ENCODE measurements at places on chromosomes 13 and 19.

GRCh38 chr13:104473936-104474335 is 1407.7 kb upstream of the SLC10A2 start:
- DNase-seq: no peak

- no peak for DNase-seq
Observed at GRCh38 chr13:46638262-46638661, 85.3 kb downstream of the LRCH1 start.

- DNase-seq: no peak
Observed at GRCh38 chr19:35862528-35862927, 5.8 kb downstream of the KIRREL2 start.

- DNase-seq: no peak
Observed at GRCh38 chr19:50924586-50924985, 13.4 kb upstream of the KLK4 start.

GRCh38 chr13:22148187-22148586 is 477.3 kb downstream of the FGF9 start:
- no peak for DNase-seq

- DNase-seq: no peak
Observed at GRCh38 chr19:38653028-38653571, 5.7 kb downstream of the ACTN4 start.

- DNase-seq: no peak
Observed at GRCh38 chr19:3578390-3578789, 5.6 kb downstream of the HMG20B start.

GRCh38 chr19:50823389-50824042 is at the start of gene KLK1:
Gene KLK1, minus strand, starts transcription at chr19:50823787. Its CDS starts 39 bp downstream, at chr19:50823748.
- no peak for DNase-seq

- no peak for DNase-seq
Observed at GRCh38 chr19:52963247-52963618, 552 bp upstream of the ZNF816 start.

- no peak for DNase-seq
Observed at GRCh38 chr19:33507021-33507956, 14.3 kb downstream of the PEPD start.

GRCh38 chr13:88649855-88650254 is 978.7 kb downstream of the SLITRK5 start:
- no peak for DNase-seq

DNA sequence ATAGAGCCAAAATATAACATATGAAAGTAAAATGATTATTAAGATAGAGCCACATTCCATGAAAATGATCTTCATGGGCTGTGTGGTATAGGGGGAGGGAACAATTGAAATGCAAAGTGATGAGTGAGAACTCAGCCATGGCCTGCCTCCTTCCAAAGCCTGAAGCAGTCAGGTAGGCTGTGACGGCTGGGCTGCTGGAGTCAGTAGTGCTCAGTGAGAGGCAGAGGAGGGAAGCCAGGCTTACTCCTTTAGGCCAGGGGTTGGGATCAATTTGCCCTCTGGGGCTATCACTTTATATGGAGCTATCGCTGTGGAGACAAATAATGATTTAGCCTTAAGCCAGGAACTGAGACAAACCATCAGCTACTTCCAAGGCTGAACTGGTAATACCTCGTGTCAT is 654.9 kb downstream of the FGF9 start:
- DNase-seq: no peak

- DNase-seq: peak; percentile 64
Observed at GRCh38 chr19:54517483-54517882, 14.9 kb downstream of the LAIR2 start.

GRCh38 chr19:42150911-42151361 is 18.7 kb upstream of the POU2F2 start:
- DNase-seq: no peak

DNA sequence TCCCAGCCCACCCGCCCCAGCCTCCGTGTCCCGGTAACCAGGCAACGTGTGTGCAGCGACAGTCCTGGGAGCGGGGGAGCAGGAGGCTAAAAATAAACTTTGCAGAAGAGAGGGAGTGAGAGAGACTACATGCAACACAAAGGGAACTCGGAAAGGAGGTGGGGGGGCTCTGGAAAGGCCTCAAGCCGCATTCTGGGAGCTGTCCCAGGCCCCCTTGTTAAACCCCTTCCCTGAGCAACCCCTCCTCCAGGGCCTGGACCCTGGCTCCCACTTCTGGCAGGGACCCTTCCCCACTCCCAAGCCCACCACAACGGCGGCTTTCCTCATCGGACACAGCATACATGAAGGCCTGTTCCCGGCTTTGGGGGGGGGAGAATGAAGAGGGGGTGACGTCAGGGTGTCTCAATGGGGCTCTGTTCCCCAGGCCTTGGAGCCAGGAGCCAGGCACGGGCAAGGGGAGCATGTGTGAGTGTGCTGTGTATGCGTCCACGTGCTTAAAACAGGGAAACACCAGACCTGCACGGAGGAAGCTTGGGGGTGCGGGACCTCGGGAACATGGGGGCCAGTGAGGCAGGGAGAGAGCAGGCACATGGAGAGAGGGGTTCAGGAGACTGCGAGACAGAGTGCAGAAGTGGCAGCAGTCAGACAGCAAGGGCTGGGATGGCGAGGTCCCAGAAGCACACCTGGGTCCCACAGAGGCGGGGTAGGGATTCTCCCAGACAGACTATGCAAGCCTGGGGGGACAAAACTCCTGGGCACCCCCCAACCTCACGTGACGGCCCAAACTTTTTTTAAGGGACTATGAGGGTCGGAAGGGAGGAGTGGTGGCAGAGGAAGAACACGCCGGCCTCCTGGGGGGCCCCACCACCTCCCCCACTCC is 2.3 kb downstream of the ERF start:
- DNase-seq: no peak

- no peak for DNase-seq
Observed at GRCh38 chr19:29777781-29778309, 33.9 kb upstream of the CCNE1 start.

- no peak for DNase-seq
Observed at GRCh38 chr19:6442087-6442688, 8.6 kb upstream of the SLC25A41 start.

DNA sequence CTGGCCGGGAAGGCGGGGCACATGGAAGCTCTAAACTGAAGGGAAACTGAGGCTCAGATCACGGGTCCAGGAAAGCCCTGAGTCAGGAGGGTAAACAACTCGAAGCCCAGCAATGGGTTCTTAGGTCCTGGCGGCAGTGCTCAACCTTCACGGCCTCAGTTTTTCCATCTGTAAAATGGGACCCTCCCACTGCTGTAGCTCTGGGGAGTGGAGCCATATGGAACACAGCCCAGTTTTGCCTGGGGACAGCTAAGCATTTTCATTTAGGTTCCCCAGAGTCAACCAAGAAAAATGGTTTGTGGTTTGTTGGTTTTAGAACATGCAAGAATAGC is 30.4 kb downstream of the CEBPG start:
- DNase-seq: no peak

DNA sequence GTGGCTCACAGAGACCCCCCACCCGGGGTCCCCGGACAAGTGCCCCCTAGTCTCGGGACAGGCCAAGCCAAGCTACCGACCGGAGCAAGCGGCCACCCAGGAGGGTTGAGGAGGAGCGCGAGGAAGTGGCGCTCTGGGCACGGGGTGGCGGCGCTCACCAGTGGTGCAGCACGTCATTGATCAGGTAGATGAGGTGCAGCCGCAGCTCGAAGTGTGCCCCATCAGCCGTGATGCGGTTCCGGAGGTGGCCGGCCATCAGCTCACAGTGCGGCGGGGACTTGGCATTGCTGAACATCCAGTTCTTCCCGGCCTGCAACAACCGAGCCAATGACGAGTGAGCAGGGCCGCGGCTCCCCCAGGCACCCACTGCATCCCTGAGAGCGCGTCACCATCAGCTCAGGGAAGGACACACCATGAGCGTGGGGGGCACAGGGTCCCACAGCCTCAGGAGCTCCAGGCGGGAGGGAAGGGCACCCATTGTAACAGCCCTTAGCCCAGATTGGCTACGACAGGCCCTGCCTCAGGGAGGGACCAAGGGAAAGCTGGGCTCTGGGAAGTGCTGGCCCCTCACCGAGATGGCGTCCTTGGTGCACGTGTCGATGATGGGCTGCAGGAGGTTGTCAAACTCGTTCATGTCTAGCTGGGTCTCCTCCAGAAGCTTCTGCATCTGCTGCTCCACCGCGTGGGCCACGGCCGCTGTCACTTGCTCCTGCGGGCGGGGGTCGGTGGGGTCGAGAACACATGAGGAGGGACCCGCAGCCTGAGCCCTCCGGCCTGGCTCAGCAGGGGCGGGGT is 9.6 kb downstream of the CHERP start:
- DNase-seq: no peak

- DNase-seq: no peak
Observed at GRCh38 chr13:41500511-41500910, 43.2 kb downstream of the RGCC start.

GRCh38 chr19:49442771-49443365 is 1.5 kb upstream of the SLC17A7 start:
- DNase-seq: peak; percentile 91

- no peak for DNase-seq
Observed at GRCh38 chr13:42803563-42804204, 22.3 kb downstream of the FAM216B start.

DNA sequence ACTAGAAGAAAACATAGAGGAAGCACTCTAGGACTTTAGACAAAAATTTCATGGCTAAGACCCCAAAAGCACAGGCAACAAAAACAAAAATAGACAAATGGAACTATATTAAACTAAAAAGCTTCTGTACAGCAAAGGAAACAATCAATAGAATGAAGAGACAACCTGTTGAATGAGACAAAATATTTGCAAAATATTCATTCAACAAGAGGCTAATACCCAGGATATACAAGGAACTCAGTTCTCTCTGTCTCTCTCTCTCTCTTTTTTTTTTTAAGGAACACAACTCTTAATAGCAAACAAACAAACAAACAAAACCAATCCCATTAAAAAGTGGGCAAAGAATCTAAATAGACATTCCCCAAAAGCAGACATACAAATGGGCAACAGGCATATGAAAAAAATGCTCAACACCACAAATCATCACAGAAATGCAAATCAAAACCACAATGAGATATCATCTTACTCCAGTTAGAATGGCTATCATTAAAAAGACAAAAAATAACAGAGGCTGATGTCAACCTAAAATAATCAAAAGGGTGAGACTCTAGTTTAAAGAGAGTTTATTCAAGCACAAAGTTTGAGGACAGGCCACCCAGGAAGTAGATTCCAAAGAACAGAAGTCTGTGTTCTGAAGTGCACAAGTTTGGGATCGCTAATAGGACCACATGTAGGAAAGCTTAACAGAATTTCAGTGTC is 27.1 kb upstream of the SLC7A9 start:
- DNase-seq: no peak

DNA sequence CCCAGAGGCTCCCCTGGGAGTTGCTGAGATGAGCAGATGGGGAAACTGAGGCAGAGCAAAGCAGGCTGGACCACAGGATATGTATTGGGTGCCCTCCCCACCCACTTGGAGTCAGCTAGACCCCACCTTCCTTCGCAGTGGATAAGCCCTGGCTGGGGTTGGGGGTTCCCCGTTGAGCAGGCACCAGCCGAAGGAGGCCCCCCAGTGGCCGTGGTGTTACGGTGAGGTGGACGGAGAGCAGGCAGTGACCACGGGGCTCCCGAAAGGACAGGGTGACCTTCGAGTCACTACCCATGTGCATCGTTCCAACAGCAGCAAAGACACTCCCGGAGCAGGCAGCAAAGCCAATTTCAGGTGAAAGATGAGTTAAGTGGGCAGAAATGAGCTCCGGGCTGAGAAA is 62.4 kb upstream of the ADGRE5 start:
- peak; percentile 8 for DNase-seq

DNA sequence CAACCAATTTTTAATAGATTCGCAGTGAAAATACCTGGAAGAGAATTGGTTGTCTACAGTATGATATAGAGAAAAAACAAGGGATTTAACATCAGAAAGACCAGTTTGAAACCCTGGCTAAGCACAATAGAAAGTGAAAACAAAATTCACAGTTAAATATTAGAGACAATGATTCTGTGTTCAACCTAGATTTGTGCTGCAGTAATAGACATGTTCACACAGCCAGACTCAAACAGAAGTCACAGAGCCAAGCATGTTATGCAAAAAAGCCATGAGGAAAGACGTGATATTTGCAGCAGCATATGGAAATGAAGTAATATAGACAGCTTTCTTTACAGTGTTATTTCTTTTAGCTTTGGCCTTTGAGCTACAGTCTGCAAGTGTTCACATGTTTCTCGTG is 48.1 kb downstream of the SCEL start:
- no peak for DNase-seq

DNA sequence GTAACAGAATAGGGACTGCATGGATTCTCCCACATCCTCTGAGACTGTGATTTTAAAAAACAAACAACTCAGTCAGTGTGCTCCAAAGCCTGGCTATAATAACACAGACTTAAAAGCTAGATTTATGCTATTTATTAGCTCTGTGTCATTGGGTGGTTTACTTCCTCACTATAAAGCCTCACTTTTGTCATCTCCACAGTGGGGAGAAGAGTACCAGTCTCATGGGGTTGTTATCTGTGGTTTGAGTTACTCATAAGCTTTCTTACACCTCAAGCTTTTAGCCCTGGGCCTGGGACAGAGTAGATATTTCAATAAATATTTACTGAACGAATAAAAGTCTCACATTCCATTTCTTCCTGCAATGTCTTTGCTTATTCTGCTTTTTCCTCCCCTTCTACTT is 5.3 kb downstream of the RNASEH2B start:
- no peak for DNase-seq

DNA sequence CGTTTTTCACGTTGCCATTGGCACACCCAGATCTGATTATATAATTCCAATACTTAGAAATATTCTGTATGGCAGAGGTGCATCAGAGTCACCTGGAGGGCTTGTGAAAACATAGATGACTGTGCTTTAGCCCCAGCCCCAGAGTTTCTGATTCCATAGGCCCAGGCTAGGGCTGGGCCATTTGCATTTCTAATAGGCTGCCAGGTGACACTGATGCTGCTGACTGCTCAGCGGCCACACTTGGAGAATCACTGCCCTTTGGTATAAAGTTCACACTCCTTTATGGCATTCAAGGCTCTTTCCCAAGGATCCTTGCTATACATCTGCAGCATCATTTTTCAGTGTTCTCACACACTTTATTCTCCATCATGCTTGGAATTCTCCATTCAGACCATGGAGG is 137.1 kb downstream of the AKAP11 start:
- DNase-seq: no peak
